ENCODE measurements at places on chromosomes 16 and 17. TPM values are rescaled to one million over a fixed set of nuclear protein-coding genes. Genes with fewer than 3 reads are reported as not detected.

Gene CDH16
- total RNA-seq: not detected

Gene TRPV3
- 0.08 TPM for total RNA-seq

Gene WFDC1
- 9.7 TPM for total RNA-seq

Gene TPSB2
- total RNA-seq: not detected

Gene PERCC1
- total RNA-seq: not detected

Gene SEZ6L2
- total RNA-seq: 39.8 TPM

Gene PRDM7
- 0.16 TPM for total RNA-seq

Gene DUSP14
- total RNA-seq: 48.9 TPM

Gene KRTAP4-4
- not detected for total RNA-seq

Gene KCNJ18
- total RNA-seq: not detected

Gene CLEC16A
- total RNA-seq: 12.7 TPM

Gene CLEC3A
- not detected for total RNA-seq

Gene KRT25
- total RNA-seq: not detected

Gene COASY
- 31.4 TPM for total RNA-seq

Gene TBC1D3
- total RNA-seq: not detected
